ENCODE measurements at places on chromosomes 1 and 21.

GRCh38 chr1:247552231-247552630 lies 3.3 kb downstream of the GCSAML start:
- no peak for ATAC-seq

GRCh38 chr1:63818567-63819325 lies 44.9 kb downstream of the ROR1 start:
- ATAC-seq, result no peak

- ATAC-seq, result no peak
Measured at GRCh38 chr1:65189576-65190115, 41.6 kb downstream of the AK4 start.

- no peak for ATAC-seq
Measured at GRCh38 chr1:18951416-18951815, 5.1 kb downstream of the IFFO2 start.

DNA sequence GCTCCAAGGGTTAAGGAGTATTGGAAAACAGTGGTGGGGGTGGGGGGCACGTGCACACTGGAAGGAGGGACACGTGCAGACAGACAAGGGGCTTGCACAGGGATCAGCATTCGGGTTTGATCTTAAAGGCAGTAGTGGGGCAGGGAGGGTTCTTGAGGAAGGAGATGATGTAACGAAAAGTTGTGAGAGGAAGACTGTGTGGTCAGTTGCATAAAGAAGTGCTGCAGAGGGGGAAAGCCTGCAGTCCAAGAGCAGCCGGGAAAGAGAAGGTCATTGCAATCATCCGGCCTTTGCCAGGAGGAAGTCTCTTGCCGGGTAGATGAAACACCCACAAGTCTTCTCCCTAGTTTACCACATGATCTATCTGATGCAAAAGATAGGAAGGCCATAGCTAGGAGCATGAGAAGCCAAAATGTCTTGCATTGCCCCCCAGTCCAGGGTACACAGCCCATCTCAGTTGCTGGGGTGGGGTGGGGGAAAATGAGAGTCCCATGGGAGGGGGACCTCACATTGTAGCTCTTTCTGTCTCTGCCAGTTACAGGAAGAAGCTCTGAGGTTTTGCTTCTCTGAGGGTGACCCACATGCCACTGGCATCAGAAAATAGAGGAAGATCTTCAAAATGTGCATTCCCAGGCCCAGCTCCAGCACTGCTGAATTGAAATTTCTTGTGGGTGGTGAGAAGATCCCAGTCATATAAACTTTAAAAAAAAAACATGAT lies 202.5 kb upstream of the RAB4A start:
- no peak for ATAC-seq

GRCh38 chr1:29324202-29324601 lies 87.9 kb downstream of the PTPRU start:
- ATAC-seq, result no peak
